Caco-2 (cell line): ENCODE measurements at places on chromosomes 11 and 22.

- DNase-seq = no peak
These were observed 9.7 kb upstream of the RNF141 start for GRCh38 chr11:10550503-10551289.

DNA sequence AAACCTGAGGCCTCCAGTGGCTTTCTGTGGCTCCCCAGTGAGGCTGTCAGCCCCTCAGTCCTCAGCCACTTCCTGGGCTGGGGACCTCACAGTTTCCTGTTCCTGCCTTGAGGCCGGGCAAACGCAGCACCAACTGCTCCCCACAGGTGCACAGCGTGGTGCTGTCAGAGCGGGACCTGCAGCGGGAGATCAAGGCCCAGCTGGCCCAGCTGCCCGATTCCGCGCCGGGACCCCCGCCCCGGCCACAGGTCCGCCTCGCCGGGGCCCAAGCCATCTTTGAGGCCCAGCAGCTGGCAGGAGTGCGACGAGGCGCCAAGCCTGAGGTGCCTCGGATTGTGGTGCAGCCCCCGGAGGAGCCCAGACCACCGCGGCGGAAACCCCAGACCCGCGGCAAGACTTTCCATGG lies 5.4 kb downstream of the TBC1D10C start:
- DNase-seq = no peak

DNA sequence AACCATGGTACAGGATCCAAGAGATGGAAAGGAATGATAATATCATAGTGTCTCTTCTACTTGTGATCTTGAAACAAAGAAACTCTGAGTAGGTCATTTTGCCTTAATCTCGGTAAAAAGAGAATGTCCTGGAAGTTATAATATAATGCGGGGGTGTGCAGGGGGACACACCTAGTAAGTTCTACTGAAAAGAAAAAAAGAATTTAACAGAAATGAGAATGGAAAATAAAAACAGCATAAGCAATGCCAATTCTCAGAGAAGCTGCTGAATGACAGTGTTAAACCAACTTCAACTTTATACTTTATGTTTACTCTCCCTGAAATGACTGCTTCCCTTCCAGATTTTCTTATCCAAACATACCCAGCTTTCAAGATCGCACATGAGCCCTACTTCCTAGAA lies 2.0 kb downstream of the HPS5 start:
- DNase-seq = no peak

- no peak for DNase-seq
These were observed 36.1 kb downstream of the GNB1L start for GRCh38 chr22:19818324-19819207.

GRCh38 chr22:43885786-43886185 lies 6.0 kb downstream of the PNPLA5 start:
- no peak for DNase-seq

DNA sequence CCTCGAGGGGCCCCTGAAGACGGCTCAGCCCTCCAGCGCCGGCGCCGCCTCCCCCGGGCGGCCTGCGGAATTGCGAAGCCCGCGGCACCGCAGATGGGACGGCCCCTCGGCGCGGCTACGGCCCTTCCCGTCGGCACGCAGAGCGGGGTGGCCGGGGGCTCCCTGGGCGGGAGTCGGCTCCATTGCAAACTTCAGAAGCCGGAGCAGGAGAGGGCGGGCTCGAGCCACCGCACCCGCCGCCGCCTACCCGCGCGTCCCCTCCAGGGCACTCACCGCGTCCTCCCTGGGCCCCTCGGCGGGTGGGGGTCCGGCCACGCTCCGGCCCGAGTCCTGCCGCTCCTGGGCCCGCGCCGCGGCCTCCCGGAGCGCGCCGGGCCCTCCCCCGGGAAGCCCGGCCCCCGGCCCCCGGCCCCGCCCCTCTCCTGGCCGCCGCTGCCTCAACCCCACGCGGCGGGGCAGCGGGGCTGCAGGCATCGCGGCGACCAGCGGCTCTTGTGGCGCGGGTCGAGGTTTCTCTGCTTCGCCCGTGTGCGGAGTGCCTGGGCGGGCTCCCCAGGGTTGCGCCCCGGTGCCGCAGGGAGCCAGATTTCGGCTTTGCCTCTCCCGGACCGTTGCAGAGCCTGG lies at the start of gene PACSIN3:
Gene PACSIN3, minus strand, starts transcription at position 359 of the 624 bp plus-strand sequence. CDS start 3,707 bp downstream, outside the sequence.
- DNase-seq = peak; percentile 79

GRCh38 chr11:104091281-104092096 lies 55.0 kb downstream of the DDI1 start:
- DNase-seq = no peak

DNA sequence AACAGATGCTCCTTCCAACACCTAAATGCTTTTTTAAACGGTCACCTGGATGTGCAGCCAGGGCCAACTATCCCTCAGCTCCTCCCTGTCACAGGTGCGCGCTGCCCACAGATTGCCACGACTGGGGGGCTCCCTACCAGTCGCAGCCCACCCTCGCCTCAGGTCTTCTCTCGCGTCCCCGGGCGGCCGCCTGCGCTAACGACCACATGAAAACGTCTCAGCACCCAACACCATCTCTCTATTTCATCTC lies 469 bp downstream of the ZBED5 start:
- DNase-seq = no peak

DNA sequence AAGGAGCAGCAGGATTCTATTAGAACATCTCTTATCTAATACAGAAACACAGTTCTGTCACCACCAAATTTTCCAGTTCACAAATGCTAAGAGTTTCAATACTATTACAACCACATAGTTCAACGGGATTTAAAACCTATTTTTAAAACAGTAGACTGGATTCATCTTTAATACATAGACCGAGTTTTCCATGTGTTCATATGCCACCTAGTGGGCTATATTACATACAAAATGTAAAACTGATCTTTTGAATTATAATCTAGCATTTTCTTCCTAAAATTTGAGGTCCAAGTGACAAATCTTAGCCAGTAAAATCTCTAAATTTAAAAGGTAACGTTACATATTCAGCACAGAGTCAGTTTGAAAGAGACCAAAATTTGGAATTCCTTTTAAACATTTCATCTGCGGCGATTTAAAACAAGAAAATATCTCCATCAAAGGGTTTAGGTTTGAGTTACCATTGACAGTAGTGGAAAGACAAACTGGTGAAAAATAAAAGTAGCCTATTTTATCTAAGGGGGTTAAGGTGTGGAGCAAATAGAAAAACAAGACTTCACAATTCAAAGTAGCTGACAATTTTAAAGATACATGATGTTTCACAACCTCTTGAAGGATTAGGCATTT lies 269.3 kb upstream of the MPPED2 start:
- no peak for DNase-seq

- DNase-seq = no peak
These were observed 14.1 kb upstream of the FZD4 start for GRCh38 chr11:86969258-86969657.

DNA sequence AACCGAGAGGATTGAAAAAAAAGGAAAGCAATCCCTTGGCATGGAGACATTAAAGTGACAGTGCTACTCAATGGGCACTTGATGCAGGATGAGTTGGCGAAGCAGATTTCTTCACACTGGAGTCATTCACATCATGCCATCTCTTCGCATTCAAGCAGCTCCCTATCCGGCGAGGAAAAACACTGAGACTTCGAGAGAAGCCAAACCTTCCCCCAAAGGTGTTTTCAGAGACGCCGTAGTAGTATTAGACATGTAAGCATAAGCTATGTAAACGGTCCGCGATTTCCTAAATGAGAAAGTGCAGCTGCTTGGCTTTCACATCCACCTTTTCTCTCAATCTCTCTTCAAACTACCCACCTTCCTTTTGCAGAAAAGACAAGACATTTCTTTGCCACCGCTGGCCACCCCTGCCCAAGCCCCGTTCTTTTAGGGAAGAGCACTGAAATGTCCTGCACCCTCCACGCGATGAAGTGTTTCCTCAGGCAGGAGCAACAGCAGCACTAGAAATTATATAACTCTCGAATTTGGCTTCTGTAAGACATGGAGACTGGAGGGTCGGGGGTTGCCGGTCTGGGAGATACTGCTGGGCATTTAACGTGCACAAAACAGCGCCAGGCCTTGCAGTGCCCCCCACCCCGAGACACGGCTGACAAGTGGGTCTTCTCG lies at the start of gene DLG2:
Gene DLG2, minus strand, starts transcription at position 13 of the 666 bp plus-strand sequence.
- no peak for DNase-seq

DNA sequence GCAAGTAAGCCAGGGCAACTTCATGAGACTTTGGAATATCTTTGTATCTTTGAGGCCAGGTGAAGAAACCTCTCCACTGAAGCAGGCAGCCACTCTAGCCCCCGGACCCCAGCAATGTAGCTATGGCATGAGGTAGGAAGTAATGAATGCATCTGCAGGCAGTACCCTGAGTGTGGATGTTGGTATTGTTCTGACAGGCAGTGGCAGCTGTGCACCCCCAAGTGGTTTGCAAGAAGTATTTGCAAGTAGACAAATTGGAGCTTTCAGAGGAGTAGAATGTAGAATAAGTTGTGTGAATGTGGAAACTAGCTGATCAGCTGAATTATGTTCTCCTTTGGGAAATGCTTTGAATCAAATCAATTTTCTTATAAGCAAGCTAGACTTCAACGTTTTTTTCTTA lies 194.4 kb upstream of the PGR start:
- no peak for DNase-seq

GRCh38 chr22:38026130-38027111 lies 30.8 kb upstream of the PICK1 start:
- DNase-seq = no peak

DNA sequence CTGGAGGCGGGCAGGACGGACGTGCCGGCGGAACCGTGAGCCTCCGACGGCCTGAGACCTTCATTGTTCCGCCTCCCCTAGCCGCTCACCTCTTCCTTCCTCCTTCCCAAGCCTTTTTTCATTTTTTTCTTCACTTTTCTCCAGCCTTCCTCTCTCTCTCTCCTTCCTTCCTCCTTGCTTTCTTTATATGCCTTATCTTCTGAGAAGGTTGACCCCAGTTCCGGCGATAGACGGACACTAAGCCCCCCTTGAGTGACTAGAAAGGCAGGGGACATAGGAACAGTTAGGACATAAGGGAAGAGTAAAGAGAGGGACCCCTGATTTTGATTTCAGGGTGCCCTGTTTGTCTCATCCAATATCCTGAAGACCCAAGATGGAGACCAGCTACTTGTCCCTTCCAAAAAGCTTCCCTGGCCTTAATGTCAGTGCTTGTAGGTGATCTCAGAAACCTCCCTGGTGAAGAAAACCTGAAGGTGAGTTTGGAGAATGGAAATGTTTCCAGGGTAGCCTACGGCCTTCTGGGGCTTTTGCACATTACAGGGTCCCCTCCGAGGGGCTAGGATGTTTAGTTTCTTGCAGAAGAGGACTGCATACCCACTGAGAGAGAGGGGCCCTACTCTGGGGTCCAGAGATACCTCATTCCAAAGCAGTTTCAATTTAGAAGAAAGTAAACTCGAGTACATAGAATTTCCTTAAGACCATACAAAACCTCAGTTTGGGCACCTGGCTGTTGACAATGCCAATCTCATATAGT lies 3.5 kb downstream of the ADM start:
- DNase-seq = no peak

- no peak for DNase-seq
These were observed 9.7 kb upstream of the TCF20 start for GRCh38 chr22:42280140-42280539.

- DNase-seq = no peak
These were observed 17.6 kb downstream of the OTOG start for GRCh38 chr11:17564687-17565042.

GRCh38 chr11:112223121-112223520 lies 3.1 kb upstream of the PTS start:
- no peak for DNase-seq

- DNase-seq = peak; percentile 61
These were observed 16.3 kb upstream of the CYP2R1 start for GRCh38 chr11:14908214-14908880.

DNA sequence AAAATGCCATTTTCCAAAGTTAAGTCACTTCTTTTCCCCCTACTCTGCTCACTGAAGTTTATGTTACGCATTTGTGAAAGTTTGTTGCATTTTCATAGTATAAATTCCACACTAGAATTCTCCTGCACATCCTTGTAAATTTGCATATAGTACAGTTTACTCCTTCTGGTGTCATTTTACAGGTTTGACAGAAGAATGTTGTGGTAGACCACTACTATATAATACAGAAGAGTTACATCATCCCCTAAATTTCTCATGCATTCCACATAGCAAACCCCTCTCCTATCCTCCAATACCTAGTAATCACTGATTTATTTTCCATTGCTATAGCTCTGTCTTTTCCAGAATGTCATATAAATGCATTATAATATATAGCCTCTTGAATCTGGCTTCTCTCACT lies 64.5 kb downstream of the CCDC73 start:
- DNase-seq = no peak
